ENCODE measurements at places on chromosomes 1 and 21.

- no peak for DNase-seq
Measured at GRCh38 chr1:21616372-21616771, 52.8 kb downstream of the RAP1GAP start.

GRCh38 chr1:153374071-153374470, 1.4 kb downstream of the S100A12 start:
- no peak for DNase-seq

- DNase-seq, result no peak
Measured at GRCh38 chr1:85137660-85138059, 63.2 kb downstream of the SYDE2 start.

- no peak for DNase-seq
Measured at GRCh38 chr1:234724516-234725176, 114.7 kb upstream of the IRF2BP2 start.

DNA sequence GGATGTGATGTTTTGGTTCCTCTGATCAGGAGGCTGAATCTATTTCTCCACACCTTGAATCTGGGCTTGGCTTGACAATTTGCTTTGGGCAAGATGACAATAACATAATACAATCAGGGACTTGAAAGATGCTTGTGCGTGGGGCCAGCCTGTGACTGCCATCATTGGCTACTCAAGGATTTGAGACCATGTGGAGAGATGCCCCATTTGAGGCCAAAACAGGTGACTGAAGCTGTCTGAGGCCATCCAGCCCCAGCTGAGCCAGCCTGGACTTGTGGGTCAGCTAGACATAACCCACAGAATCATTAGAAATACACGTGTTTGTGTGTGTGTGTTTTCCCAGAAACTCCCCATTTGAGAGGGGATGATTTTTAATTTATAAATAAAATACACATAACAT, 421.5 kb downstream of the PTPRU start:
- DNase-seq, result no peak

DNA sequence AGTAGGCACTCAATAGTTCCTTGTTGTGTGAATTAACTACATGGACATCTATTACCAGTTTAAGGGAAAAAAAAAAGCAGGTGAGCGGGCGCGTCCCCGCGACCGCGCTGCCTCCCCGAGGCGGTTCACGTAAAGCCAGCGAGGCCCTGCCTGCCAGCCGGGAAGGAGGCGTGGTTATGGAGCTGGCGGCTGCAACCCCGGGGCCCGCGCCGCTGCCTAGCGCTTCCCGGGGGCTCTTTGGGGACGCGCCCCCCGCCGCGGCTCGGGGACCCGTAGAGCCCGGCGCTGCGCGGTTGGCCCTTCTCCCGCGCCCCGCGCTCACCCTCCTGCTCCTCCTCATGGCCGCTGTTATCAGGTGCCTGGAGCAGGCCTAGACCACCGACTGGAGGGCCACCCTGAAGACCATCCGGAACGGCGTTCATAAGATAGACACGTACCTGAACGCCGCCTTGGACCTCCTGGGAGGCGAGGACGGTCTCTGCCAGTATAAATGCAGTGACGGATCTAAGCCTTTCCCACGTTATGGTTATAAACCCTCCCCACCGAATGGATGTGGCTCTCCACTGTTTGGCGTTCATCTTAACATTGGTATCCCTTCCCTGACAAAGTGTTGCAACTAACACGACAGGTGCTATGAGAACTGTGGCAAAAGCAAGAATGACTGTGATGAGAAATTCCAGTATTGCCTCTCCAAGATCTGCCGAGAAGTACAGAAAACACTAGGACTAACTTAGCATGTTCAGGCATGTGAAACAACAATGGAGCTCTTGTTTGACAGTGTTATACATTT, 2.6 kb upstream of the CC2D1B start:
- DNase-seq, result no peak

- no peak for DNase-seq
Measured at GRCh38 chr21:32813265-32813903, 41.8 kb upstream of the PAXBP1 start.

All from A172 (cell line).